Occipital lobe (tissue), 3 donors: ENCODE measurements at places on chromosomes 11 and 22.

DNA sequence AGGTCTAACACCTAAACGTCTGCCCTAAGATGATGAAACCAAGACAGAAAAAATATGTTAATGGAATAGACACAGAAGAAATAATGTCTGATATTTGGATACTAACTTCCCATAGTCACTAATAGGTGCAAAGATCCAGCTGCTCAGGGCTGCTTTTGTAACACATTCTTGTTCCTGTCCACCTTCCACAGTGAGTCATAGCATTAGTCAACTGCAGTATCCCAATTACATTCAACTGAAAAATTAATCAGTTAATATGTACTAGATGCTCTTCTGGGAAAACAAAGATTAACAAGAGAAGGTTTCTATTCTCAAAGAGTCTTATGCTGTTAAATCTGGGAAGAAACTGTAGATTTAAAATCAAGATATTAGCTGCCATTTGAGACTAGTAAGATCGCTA is 47.6 kb downstream of the HEPHL1 start:
- no peak for DNase-seq

DNA sequence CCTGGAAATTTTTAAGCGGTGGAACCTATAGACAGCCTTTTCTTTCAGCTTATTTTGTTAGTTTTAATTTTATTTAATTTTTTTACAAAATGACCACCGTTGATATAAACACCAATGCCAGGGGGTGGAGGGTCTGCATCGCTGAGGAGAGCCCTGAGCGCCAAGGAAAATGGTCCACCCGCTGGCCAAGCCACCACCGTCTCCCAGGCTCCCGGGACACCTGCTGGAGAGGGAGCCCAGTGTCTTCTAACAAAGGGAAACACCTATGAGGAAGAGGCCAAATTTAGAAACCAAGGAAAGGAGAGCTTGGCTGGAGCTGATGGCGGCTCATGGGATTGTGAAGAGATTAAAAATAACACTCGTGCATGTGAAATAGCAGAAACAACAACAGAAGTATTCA is 288 bp upstream of the KRTAP5-8 start:
- no peak for DNase-seq

GRCh38 chr11:86119077-86119476 is 50.2 kb upstream of the PICALM start:
- no peak for DNase-seq

- no peak for DNase-seq
Observed at GRCh38 chr11:9047964-9048523, 43.4 kb downstream of the SCUBE2 start.

DNA sequence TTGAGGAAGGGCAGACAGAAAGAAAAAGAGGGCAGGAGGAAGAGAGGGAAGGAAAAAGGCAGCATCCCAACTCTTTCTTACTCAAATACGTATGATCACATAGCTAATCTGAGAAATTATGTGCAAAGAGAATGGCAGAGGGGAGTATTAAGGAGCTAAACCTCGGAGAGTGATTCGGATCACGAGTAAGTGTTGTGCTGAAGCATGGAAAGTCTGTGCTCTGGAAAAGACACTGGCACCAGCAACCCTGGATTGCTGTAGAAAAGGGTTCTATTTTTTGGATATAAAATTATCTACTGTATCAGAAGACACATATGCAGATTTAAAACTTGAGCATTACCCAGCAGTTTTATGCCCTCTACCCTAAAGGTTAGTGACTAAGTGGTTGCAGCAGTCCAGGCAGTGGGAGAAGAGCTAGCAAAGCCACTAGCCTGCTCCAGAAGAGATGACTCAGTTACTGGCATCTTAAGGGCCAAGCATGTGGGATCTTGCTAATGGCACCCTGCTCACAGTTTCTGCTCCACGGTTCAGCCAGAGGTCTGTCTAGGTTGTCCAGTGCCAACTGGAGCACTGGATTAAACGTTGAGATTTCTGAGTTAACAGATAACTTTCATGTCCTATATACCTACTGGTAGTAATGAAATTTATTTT is 151.7 kb downstream of the SWAP70 start:
- no peak for DNase-seq

DNA sequence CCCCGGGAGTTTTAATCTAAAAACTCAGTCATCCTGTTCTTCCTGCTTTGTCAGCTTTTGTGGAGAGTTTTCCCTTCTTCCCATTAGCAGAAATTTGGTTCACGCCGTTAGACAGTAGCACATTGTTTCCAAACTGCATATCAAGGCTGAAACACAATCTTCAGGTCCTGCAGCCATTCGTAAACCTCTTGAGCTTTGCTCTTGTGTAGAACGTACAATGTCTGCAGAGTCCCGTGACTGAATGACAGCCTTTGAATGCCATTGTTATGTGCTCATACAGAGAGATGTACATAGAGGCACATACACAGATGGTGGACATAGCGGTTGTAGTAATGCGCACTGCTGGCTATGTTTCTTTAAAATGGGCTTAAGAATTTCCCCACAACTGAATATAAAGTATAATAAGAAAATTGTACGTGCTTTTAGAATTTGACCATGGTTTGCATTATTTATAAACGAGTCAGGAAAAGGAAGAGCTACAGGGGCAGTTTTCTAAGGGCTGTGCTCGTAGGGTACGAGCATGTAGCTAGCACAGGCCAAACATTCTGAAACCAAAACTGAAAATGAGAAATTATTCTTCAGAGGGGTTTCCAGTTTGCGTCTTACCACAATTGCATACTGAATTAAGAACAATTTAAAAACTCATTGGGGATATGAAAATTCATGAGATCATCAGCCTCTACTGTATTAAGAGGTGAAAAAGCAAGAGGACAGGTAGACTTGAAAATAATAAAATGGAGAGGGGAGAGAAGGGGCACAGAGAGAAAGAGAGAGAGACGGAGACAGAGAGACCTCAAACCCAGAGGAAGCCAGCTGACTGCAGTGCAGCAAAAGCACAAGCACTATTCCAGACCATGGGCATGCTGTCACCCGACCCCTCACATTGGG is 310.1 kb downstream of the CADM1 start:
- DNase-seq: no peak

GRCh38 chr11:31254415-31254814 is 115.1 kb downstream of the DCDC1 start:
- DNase-seq: no peak

GRCh38 chr22:37273846-37274225 is 8.5 kb upstream of the CYTH4 start:
- DNase-seq: no peak

DNA sequence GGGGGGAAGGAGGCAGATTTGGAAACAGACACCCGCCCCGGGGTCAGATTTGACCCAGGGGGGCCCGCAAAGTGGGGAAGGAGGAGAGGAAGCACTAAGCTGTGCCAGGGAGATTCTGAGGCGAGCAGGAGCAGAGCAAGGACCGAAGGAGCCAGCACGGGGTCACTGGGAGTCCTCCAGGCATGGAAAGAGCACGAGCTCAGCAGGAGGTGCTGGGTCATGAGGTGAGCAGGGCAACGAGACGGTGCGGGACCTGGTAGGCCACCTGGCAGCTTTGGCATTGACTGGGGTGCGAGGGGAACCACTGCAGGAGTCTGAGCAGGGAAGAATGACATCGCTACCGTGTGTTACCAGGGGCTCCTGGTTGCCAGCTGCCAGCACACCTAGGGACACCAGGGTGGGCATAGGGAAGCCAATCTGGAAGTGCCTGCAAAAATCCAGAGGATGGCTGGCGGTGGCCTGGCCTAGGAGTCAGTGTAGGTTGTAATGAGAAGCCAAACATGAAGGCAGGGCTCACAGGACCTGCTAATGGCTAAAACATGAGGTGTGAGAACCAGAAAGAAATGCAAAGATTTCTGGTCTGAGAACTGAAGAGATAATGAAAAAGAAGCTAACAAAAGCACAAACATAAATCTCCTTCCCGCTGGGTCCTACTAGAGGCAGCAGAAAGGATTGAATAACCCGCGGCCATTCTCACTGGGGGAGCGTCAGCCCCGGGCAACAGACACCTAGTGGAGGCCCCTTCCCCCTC is 63.5 kb downstream of the MICAL3 start:
- no peak for DNase-seq

DNA sequence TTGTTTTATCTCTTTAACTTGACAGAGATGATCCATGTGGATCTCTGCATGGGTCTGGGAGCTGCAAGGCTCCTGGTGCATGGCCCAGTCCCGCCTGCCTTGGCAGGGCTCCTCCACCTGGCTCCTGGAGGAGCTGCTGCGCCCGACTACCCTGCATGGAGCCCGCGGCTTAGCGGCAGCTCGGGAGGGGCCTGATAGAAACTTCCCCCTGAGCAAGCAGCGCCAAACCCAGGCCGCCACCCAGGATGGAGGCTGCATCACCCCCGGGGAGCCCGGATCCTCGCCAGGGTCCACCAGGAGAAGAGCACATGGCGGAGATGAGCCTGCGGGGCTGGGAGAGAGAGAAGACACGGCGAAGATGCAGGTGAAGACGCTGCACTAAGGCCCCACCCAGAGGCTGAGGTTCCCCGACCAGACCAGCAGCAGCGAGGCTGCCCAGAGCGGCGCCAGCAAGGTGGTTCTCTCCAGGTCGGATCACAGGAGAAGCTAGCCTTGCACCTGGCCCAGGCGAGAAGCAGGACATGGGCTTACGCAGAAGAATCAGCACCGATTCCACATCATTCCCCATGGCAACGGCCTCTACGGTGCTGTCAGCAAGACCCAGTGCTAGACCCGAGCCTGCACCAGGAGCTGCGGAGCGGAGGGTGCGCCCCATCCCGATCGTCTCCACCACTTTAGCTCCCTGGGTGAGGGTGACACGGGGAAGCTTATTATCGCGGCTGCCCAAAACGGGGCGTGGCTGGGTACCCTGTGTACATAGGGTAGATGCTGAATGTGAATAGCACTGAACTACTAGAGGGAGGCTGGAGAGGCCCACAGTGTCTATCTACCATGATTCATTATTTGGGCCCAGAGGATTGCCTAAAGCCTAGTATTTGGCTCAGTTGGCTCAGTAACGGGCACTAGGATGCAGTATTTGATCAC is 41.3 kb upstream of the VPREB1 start:
- DNase-seq: no peak

DNA sequence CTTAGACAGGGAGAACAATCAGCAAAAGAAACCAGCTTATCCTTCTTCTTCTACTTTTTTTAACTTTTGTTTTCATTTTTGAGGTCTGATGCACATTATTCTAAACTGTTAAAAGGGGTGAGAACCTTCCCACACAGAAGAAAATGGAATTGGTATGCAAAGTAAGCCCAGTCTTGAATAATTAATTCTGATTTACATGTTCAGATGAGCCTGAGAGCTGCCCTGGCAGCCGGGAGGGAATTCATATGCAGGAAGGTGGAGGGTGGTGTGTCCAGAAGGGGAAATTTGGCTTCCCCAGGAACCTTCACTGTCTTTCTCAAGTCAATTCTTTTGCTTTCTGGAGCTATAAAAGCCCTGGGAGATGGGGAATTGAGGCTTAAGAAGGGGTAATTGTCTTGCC is 181.0 kb downstream of the INSC start:
- DNase-seq: no peak

DNA sequence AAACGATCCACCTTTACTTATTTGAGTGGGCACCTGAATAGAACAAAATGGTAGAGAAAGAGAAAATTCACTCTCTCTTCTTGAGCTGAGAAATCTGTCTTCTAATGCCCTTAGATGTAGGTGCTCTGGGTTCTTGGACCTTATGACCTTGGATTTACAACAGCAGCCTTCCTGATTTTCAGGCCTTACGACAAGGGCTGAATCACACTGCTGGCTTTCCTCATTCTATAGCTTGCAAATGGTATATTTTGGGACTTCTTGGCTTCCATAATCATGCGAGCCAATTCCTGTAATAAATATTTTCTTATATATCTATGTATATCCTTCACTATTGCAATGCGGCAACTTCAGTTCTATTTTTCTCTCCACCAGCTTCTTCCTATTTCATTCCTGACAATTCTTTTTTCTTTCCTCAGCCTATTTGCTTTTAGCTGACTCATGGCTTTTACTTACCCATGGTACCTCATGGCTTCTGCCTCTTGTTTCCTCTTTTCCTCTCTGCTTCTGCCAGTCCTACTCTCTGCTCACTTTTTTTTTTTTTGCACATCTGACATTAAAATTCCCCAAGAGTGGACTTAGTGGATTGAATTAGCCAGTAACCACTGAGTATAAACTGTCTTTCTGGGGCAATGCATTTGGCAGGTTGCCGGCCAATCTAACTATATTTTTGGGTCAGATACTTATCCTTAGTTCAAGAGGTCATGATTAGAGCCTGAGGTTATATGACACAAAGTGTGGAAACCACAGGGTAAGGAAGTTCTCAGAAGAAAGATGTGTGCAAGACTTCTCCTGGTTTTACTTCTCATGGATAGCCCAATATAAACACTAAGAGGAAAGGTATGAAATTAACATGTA is 359.5 kb downstream of the TMEM135 start:
- no peak for DNase-seq

DNA sequence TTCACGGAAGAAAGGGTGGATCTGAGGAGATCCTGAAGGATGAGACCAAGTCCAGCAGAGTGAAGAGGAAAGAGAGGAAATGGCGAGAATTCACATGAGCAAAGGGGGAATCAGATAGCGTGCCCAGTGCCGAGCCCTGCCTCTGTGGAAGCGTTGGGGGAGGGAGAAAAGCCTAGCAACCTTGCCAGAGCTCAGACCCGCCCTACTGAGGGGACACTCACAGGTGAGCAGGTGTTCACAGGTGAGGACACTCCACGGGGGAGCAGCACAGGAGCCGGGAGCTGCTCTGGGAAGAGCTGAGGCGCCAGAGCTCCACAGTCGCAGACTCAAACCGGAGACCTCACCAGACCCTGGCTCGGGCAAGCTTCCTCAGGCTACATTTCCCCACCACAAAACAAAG is 56.2 kb downstream of the MICAL3 start:
- no peak for DNase-seq

DNA sequence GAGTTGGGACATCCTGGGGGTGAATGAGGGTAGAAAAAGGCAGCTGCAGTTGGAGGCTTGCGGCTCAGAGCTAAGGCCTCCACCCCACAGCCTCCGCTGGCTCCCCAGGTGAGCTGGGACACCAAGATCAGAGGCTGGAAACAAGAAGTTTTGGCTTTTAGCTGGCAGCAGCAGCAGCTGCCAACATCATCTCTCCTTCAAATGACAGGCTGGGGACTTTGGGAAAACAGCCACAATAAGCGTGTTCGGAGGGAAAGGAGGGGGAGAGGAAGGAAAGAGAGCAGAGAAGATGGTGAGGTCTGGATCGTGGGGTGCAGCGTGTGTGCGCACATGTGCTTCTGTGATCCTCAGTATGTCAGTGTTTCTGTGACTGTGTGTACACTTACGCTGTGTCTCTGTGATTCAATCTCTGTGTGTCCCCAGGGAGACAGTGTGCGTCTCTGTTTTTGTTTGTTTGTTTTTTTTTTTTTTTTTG is 62.0 kb upstream of the RASD2 start:
- DNase-seq: no peak

GRCh38 chr11:46338636-46338987 is 8.7 kb upstream of the DGKZ start:
- no peak for DNase-seq

- DNase-seq: no peak
Observed at GRCh38 chr22:44191036-44191454, 10.3 kb downstream of the PARVG start.

GRCh38 chr11:12473381-12473780 is 96.0 kb downstream of the PARVA start:
- DNase-seq: no peak

- DNase-seq: no peak
Observed at GRCh38 chr11:43558146-43558545, 122.4 kb upstream of the HSD17B12 start.
